ENCODE measurements at places on chromosomes 4 and X.

GRCh38 chrX:45935408-45935807 lies 609.8 kb downstream of the ZNF674 start:
- no peak for DNase-seq

GRCh38 chr4:138964716-138965426 lies 50.7 kb upstream of the NOCT start:
- no peak for DNase-seq

DNA sequence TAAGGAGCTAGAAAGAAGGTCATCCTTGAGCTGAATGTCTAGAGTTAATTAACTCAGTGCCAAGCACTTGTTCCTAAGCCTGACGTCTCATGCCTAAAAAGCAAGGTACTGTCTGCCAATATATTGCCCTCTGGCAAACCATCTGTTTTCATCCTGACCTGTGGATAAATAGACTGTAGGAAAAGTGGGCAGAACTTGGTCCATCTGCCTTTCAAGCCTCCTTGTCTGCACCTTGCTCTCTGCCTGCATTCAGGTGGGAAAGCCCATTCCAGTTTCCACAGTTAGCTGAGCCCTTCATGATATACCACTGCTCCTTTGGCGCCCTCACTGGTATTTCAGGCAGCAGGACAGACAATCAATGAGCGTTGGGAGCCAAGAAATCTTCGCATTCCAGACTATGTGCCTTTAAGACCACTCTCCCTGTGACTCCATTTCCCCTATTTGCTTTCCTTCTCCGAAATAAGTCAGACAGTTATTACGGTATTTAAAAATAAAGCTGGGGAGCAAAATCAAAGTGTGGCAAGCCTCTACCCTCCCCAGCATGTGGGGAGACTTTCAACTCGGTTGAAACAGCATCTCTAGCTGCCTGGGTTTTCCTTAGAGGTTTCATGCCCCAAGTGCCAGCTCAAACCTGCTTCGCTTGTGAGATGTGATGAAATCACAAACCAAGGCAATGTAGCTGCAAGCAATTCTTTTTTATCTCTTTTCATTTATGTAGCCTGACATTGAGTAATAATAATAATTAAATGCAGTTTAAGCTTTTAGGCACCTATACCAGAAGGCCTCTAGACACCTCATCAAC lies 2.5 kb upstream of the CCDC149 start:
- DNase-seq = no peak

GRCh38 chr4:125434136-125434535 lies 119.4 kb downstream of the FAT4 start:
- DNase-seq = no peak

GRCh38 chr4:183783991-183784553 lies 121.0 kb upstream of the STOX2 start:
- DNase-seq = no peak

- DNase-seq = no peak
Measured at GRCh38 chrX:105759598-105759997, 62.7 kb upstream of the NRK start.

GRCh38 chrX:105882581-105883275 lies 60.4 kb downstream of the NRK start:
- no peak for DNase-seq

DNA sequence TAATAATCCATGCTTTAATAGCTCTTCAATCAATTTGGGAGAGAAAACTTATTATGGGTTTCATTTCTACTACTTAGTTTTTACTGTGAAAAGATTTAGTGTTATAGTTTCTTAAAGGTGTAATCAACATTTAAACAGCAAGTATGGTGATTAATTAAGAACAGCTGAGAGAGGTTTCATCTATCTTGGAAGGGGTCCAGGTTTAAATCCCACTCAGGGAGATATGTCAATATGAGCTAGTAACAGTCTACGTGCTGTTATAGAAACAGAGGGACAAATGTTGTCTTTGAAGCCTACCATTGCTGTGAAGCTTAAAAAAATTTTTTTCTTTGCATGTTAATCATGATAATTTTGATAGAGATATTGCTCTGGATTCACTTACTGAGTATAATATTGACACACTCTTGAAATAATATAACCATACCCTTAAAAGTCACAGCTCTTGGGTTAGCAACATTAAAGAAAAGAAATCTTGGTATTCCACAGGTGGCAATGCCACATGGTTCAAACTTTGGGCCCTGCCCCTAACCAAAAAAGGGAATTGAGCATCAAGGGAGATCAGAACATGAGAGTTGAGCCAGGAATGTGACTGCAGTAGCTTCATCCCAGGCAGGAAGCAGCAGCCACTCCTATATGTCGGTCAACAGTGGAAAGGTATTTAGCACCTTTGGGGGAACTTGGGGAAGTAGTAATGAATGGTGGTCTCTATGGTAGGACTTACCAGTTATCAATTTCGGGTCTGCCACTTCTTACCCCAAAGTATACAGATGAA lies 107.8 kb downstream of the ANK2 start:
- no peak for DNase-seq

GRCh38 chr4:16026160-16026761 lies 57.6 kb downstream of the PROM1 start:
- DNase-seq = peak; percentile 46

- no peak for DNase-seq
Measured at GRCh38 chr4:170413951-170414350, 324.2 kb upstream of the AADAT start.

- no peak for DNase-seq
Measured at GRCh38 chr4:84751707-84752106, 168.8 kb downstream of the CDS1 start.

- DNase-seq = no peak
Measured at GRCh38 chrX:148804579-148805355, 304.4 kb downstream of the AFF2 start.

DNA sequence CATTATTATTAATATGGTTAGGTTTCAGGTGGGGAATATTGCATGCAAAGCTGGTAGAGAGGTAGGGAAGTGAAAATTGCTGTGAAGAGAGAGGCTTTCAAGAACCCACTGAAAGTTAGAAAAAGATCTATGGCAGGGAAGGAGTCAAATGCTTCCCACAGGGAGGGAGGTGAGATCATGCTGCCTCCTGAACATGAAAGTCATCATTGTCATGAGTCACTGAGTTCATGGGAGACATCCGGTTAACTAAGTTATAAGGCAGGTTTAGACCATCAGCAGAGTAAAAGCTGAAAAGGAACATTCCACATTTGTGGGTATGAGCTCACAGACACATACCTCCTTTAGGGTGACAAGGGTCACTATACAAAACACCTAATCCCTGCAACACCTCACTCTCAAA lies 16.2 kb downstream of the GATB start:
- peak; percentile 27 for DNase-seq

GRCh38 chr4:182405087-182405486 lies 161.9 kb downstream of the TENM3 start:
- DNase-seq = no peak

DNA sequence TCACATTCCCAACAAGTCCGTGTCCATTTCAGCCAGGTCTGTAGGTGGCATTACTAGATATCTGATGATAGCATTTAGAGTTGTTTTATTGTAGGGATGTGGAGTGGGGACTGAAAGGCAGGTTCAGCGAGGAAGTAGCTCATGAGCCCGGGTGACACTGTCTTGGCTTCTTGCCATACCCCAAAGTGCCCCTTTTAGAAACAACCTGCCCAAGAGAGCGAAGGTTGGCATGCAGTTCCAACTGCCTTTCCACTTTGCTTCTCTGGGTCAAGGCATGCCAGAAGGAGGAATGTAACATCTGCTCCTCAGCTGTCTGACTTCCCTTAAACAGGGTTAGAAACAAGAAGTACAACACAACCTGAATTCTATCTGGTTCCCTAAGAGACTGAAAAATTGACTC lies 9.0 kb downstream of the GRIA3 start:
- no peak for DNase-seq

DNA sequence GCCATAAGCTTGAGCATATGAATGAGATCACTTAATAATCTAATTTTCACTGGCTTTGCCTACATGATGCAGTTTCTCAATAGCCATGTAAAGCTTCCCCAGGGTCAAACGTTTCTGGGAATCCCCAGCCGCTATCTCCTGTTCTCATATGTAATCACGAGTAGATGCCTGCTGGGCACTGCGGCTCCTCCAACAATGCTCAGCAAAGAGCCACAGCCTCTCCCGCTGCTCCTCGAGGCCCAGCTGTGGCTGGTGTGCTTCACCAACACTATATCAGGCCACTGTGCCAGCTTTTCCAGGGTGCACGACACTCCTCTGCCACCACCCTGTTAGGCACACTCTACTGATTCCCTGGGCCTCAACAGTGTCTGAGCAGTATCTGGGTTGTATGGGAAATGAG lies 78.3 kb upstream of the RASGEF1B start:
- DNase-seq = no peak

- DNase-seq = no peak
Measured at GRCh38 chr4:118749347-118749988, 64.3 kb downstream of the METTL14 start.

DNA sequence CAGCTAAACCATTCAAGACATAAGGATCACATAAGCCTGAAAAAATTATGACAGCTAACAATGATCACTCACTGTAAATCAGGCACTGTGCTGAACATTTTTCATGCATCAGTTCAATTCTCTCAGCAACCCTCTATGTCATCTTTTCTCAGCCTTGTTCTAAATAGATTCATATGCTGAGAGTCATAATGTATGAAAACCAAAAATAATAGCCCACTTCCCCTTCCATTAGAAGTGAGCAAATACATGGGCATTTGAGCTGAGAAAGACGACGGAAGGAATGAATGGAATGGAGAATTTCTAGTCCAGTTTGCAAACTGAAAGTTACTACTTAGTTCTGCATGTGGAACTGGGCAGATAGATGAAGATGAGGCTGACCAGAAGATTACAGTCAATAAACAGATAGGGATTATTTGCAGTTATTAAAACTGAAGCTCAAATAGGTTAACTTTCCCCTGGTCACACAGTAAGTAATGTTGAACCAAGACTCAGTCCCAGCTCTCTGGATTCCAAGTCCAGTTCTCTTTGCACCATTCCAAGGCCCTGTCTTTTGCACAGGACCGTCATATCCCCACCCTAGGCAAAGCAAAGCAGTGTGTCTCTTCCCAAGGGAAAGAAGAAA lies 1.6 kb upstream of the SH3RF1 start:
- peak; percentile 59 for DNase-seq

DNA sequence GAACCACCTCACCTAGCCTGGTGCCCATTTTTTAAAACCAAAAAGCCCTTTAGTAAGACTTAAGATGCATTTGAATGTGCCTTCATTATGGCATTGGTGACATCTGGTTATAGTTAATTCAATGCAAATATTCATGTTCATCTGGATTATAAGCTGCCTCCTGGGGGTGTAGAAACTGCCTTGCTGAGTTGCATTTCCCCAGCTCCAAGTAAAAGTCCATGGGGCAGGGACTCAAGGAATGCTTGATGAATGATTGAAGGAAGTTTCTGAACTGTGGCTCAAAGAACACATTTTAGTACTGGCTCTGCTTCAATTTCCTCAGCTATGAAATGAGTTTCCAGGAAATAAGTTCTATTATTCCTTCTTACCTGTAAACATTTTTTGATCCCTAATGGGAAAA lies 18.5 kb upstream of the RBM47 start:
- DNase-seq = no peak

DNA sequence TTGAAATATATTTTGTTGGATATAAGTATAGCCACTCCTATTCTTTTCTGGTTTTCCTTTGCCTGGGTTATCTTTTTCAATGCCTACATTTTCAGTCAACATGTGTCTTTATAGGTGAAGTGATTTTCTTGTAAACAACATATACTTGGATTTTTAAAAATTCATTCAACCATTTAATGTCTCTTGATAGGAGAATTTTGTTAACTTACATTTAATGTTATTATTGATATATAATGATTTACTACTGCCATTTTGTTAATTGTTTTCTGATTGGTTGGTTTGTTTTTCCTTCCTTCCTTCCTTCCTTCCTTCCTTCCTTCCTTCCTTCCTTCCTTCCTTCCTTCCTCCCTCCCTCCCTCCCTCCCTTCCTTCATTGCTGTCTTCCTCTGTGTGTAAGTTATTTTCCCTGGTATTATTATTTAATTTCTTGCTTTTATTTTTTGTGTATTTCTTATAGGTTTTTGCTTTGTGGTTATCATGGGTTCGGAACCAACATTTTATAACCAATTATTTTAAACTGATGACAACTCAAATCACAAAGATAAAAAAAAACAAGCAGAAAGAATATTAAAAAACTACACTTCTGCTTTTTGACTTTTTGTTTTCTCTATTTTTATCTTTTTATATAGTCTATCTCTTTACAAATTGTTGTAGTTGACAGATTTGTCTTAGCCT lies 330.1 kb upstream of the GRID2 start:
- DNase-seq = no peak

GRCh38 chrX:118548841-118549240 lies 53.2 kb downstream of the DOCK11 start:
- no peak for DNase-seq

GRCh38 chrX:103477496-103477895 lies 41.8 kb downstream of the RAB40A start:
- no peak for DNase-seq

DNA sequence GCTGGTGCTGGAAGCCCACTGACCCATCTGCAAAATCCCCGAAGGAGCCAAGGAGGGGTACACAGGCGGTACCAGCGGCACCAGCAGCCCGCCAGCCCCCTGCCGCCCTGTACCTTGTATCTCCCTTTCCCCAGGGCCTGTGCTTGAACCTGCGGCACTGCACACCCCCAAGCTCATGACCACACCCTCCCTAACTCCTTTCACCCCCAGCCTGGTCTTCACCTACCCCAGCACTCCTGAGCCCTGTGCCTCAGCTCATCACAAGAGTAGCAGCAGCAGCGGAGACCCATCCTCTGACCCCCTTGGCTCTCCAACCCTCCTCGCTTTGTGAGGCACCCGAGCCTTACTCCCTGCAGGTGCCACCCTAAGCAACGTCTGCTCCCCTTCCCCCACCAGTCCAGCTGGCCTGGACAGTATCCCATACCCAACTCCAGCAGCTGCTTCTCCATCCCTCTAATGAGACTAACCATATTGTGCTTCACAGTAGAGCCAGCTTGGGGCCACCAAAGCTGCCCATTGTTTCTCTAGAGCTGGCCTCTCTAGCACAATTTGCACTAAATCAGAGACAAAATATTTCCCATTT lies 94.9 kb downstream of the LARP1B start:
- no peak for DNase-seq

DNA sequence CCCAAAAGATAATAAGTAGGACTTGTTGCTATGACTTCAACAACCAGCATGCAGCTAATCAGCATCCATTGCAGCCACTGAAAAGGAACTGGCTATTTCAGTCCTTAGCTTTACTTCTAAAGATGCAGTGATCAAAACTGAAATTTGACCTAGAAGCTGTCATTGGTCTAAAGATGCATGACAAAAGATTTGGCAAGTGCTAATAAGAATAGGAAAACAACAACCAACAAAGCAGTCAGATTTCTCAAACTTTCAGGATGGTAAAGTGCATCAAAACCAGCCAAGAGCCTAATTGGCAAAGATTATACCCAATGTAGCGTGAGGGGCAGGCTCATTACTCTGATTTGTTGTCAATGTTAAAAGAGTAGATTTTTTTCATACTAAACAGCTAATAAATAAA lies 77.1 kb upstream of the WDR17 start:
- no peak for DNase-seq

All from GM20000 (cell line).